ENCODE measurements at places on chromosomes 3 and 15.

GRCh38 chr15:98753726-98754656 is 105.7 kb downstream of the IGF1R start:
- DNase-seq, result peak; percentile 40

- peak; percentile 91 for DNase-seq
These were observed 113.5 kb upstream of the GALNT15 start for GRCh38 chr3:16060945-16061344.

DNA sequence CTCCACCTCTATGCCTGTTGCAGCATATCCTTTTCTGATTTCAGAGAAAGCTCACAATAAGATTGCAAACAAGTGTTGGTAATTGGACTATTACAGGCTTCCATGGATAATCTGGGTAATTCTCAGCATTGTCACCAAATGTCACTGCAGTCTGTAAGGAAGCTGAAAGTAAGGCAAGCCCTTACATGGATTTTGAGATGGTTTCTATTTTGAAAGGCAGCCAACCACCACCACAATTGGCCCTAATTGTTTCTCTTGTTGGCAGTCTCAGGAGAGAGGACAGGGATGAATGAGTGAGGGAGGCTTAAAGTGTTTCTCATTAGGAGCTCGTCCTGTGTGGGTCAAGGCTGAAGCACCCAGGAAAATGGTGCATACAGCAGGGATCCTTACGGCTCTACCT is 879.9 kb downstream of the TUSC7 start:
- no peak for DNase-seq

DNA sequence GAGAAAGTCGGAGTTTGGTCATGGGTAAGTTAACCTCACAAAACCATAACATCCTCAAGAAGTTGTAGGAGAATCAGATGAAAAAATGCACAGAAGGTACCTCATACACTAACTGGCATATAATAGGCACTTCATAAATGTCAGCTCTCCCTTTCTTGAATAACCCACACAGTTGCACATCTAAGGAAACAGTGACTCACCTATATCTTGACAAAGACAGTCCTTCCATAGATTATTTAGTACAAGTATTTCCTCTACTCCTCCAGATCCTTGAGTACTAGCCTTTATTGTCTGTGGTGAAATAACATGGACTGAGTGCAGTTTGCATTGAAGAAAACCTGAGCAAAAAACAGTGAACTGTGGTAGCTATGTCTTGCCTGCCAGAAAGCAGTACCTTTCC is 46.6 kb downstream of the MAGI1 start:
- no peak for DNase-seq

DNA sequence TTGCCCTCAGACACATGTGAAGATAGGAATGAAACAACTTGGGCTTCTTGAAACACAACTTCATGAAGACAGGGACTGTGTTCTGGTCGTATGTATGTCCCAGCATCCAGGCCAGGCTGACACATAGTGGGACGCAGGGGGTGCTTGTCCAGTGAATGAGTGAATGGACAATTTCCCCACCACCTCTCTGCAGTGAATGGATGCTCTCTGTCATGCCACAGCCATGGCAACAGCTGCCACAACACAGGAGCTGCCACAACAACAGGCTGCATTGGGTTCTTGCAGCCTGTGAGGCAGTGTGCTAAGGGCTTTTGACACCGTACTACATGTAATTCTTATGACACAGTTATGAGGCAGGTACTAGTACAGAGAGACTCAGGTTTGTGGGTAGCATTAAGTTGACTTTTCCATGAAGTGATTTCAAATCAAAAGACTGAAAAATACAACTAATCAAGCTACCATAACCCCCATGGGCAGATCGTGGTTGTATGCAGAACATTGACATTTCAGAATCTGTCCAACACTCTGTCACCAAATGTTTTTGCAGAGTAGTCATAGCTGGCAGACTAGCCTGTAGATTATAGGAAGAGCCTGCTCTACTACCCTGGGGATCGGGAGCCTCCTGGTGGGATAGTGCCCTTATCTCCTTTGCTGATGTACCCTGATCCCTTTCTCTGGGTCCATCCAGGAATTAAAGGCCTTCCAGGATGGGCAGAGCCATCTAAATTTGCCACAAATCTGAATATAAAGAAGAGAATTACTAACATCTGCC is 40.8 kb downstream of the CLSTN2 start:
- no peak for DNase-seq

GRCh38 chr15:66655511-66655910 is 46.5 kb upstream of the SMAD6 start:
- no peak for DNase-seq

DNA sequence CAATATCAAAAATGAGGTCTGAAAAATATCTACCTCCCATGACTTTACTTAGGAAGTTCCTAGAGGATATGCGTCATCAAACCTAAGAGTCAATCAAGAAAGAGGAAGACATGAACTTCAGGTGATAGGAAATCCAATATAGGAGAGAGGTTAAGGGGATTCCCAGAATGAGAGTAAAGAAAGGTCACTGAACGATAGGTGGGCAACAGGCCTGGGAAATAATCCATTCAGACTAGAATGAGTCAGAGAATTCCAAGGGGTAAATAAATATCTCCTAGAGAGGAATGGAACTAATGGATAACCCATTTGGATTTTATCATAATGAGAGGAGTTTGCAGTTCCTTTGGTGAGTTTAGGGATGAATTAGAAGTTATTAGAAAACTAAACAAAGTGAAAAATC is 131.1 kb upstream of the NUDT16 start:
- DNase-seq, result no peak

GRCh38 chr3:12591997-12592715 is 35.3 kb downstream of the MKRN2 start:
- DNase-seq, result peak; percentile 60

DNA sequence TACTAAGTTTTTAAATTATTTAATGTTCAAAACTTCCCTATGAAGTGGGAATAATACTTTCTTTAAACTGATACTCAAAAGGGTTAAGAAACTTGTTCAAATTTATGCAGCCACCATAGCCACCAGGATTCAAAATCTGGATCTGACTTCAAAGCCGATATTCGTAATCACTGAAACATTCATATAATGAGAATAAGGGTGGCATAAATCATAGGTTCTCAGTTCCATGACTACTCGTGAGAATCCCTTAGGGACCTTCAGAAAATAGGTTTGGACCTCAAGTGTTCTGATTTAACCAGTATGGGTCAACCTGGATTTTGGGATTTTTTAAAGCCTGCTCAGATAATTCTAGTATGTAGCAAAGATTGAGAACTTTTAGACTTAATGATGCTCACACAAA is 160.6 kb downstream of the RBMS3 start:
- DNase-seq, result no peak

DNA sequence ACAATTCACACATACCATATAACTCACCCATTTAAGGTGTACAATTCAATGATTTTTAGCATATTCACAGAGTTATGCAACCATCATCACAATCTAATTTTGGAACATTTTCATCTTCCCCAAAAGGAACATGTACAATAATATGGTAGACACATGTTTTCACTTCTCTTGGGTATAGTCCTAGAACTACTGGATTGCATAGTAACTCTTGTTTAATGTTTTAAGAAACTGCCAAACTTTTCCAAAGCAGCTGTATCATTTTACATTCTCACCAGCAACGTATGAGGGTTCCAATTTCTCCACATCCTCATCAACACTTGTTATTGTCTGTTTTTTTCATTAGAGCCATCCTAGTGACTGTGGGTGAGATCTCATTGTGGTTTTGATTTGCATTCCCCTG is 14.3 kb downstream of the BNC1 start:
- no peak for DNase-seq

DNA sequence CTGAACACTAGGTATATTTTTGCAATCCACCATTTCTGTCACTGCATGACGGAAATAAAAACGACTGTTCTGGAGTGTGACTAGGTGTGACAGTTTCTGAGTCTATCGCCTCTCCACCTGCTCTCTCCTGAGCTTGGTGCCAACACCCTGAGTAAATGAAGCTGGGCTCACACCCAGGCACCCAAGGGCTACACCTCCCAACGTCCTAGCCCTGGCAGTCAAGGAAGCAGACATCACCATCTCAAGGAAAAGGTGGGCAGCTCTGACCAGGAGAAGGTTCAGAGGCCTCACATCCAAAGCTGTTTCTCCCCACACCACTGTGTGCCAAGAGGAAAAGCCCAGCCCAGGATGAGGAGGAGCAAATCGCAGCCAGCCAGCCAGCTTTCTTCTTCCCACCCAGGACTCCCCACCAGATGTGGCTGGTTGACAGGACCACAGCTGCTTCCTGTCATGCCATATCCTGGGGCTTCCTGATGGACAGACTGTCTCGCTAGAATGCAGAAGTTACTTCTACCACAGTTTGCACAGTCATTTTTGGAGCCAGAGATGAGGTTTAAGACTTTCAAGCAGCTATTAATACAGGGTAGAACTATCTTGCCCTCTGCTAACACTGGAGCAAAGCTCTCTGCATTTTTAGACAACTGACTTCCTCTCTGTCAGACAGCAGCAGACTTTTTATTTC is 3.3 kb downstream of the SCAMP2 start:
- DNase-seq, result peak; percentile 45

DNA sequence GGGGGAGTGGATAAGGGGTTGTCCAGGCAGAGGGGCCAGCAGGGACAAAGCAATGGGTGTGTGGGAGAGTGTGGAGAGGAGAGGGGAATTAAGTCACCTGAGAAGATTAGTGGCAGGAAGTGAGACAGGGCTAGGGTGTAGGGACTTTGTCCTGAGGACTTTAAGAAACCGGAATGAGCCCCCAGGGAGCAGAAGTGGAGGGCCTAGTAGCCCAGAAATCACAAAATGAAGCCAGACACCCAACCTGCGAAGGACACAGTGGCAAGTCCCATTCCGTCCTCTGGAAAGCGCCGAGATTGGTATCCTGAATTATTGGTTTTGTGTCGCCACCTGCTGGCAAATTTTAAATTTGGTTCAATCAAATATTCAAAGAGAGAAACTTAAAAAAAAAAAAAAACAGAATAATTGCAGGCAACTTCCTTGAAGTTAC is 78.0 kb upstream of the SLC25A36 start:
- peak; percentile 80 for DNase-seq

- DNase-seq, result no peak
These were observed 114.3 kb downstream of the TGFBR2 start for GRCh38 chr3:30720586-30721313.

GRCh38 chr15:33675246-33675645 is 293.1 kb upstream of the CHRM5 start:
- no peak for DNase-seq

DNA sequence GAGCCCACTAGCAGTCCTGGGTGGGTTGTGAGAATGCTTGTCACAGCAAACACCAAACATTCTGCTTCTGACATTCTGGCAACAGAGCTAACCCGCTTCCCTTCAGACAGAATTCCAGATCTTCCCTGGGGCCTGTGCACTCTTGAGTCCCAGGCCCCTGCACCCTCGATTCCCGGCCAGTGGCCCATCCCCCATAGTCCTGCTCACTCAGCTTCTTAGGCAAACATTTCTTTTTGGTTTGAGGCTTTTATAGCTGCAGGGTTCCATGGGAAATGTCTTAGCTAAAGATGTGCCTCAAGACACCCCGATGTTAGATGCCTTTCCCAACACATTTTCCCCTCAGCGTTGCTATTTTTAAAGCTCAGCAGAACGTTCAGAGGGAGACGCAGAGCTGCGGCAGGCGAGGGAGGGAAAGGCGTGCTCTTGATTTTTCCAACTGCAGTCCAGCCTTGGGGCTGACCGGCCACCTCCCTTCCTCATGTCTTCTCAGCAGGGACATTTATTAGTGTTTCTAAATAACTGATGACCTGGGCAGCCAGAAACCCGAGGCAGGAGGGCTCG is 35.2 kb downstream of the ABTB1 start:
- DNase-seq, result no peak

DNA sequence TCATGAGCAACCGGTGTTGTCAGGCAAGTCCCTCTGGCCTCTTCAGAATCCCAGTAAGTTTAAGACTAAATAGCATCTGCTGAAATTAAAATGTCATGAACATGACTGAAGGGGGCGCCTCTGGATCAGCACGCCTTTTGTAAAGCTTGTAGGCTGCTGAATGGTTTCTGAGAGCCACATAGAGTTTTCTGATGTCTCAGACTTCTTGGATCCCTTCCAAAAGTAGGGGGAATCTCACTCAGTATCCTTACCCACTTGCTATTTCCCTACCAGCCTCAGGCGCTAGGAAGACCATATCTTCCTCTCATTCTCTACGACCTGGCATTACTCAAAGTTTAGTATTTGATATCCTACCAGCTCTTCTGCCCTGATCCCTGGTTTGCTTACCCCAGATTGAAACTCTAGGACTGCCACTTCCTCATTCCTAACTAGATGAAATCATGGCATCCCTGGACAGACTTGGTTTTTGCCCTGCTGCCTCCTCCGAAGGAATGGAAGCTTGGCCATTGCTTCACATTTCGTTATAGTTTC is 62.7 kb upstream of the CD47 start:
- peak; percentile 66 for DNase-seq

DNA sequence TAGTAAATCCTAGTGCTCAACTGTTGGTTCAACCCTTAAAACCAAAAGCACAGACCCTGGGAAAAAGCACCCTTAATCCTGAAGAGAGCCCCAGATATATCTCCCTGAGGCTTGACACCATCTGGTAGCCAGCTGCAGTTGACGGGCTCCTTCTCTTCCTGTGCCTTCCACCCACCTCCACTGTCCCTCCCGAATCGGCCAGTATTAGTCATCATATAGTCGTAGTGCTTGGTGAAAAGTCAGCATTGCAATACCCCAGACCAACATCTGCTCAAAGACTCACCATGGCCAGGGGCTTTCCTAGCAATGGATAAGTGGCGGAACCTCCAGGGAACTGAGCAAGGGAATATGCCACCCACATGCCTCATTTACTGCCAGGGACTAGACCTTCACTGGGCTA is 125.6 kb upstream of the CRBN start:
- no peak for DNase-seq

- no peak for DNase-seq
These were observed 140.0 kb downstream of the PDZRN3 start for GRCh38 chr3:73484656-73485248.

DNA sequence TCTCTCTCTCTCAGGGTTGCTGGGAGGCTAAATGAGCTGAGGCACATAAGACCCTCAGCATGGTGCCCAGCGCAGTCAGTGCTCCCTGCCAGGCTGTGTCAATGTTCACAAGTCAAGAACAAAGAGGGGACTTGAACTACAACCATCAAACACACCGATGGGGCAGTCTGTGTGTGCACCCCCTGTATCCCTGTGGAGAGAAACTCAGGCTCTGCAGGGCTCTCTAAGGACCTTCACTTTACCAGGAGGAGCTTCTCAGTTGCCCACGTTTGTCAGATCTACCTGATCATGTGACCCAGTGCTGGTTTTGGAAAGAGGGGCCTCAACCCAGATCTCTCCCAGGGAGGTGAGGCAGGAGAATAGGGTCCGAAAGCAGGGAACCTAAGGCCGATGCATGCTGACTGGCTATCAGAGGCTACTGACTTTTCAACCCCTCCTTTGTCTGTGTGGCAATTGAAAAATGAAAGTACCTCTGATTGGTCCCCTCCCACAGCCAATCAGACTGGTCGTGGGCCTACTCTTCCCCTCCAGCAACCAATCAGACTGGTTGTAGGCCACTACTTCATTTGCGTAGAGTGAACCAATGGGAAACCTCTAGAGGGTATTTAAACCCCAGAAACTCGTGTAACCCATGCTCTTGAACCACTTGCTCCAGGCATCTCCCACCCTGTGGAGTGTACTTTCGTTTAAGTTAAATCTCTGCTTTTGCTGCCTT is 34.0 kb downstream of the RHCG start:
- no peak for DNase-seq

GRCh38 chr3:53217175-53217574 is 38.6 kb downstream of the TKT start:
- DNase-seq, result no peak

Data from adrenal gland (tissue), 19 donors.